ENCODE measurements at places on chromosomes 5 and 9.

- DNase-seq: no peak
These were observed 27.8 kb downstream of the PRLR start for GRCh38 chr5:35202319-35203111.

DNA sequence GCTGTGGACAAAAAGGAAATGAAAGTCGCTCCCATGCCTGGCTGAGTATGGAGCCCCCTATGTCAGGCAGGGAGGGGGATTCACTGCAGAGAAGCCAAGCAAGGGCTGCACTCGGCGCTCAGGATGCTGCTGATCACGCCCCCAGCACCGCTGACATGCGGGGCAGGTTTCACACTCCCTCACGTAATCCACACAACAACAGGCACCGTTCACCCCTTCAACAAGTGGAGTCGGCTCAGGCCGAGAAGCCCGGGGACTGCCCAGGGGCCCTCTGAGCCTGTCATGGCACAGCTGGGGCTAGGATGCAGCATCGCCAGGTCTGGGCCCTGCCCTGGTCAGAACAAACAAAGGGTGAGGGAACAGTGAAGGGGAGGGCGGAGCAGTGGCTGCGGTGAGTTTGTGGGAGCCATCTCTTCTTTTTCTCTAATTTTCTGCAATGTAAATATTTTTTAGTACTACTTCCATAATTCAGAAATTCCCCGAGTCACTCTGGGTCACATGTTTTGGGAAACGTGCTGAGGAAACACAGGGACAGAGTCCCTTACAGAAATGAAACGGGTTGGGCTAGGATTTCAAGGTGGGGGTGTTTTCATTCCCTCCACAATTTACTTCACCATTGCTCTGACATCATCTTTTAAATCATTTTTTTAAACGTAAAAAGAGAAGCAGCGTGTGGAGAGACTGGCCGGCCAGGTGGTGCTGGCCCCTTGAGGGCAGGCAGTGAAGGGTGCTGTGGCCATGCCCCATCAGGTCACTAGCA is 49.8 kb downstream of the PRRT1B start:
- DNase-seq: no peak

- DNase-seq: no peak
These were observed 53.6 kb downstream of the S1PR3 start for GRCh38 chr9:89044881-89045280.

- DNase-seq: no peak
These were observed 74.9 kb downstream of the FANCC start for GRCh38 chr9:95242613-95243012.

DNA sequence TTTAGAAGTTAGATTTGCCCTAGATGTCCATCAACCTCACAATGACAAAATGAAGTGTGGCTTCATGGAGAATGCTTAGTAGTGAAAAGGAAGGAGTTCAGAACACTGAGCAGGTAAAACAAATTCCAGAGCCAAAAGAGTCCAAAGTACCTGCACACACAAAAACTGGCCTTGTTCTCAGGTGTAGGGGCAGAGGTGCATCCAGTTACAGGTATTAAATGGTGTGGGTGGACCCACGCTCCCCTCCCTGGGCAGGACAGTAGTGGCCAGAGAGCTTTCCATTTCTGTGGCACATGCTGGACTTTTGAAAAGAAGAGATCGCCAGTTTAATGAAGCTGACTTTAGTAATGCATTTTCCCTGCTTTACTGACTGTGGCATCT is 47.2 kb downstream of the SECISBP2 start:
- no peak for DNase-seq

DNA sequence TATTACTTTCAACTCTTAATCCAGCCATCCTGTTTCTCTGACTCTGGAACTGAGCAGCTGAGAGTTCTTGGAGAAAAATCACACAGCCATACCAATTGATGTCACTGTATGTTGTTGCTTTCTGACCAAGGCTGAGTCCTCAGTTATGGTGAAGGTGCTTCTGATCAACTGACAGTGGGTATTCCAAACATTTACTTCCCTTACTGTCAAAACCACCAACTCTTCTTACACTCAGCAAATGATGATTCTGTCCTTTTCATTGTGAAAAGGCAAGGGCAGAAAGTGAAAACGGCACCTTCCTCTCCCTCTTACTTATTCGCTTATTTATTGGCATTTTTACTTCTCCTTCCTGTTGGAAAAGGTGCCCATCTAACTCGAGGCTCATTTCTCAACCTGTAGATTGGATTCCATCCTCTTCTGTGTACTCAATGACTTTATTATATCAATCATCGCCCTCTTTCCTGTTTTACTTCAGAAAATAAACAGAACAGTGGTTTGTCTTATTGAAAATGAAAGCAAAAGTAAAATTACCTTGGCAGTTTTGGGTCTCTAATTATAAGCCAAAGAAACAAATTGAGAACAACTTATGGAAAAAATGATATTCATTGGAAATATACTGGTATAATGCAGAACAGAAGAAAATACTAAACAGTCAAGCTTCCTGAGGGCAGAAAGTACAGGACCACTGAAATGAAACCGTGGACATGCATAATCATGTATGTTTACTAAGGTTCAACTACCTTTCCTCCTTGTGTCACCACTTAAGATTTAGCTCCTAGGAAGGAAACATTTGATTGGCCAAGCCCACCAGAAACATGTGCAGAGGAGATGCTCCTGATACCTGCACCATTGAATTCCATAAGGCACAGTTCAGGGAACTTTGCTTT is 104.5 kb upstream of the CHD1 start:
- DNase-seq: no peak

DNA sequence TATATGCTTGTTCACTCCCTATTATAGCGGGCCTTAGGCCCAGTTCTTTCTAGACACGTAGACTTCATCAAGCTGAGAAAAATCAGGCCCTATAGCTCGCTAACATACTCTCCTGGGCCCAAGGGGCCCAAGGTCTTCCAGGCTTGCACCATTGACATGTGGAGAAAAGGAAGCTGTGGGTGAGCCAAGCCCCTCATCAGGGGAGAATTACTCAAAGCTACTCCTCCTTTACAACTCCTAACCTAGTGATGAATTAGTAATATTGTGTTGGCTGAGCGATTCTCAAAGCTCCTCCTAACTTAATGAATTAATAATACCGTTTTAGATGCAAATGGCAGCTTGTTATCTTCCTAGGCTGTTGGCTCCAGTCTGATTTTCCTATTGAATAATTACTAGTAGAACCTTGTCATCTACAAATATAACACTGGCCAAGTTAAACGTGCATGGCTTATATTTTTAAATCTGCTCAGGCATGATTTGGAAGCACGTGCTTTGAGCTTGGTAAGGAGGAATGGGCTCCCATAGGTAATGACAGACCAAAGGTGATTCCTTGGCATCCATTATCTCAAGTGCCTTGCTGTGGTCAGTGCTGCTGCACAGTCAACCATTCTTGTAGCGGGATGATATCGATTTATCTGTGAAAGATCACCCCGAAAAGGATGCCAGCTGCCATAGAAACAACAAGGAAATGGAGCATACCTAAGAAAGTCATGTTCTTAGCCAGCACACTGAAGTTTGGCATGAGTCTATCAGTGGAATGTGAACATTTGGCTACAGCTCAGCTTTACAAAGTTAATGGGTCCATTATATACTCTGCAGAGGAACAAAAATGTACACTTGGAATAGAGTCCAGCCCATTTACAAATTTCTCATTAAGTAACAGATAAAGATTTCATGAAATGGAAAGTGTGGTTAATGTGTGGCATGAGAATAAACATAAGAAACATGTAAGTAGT is 23.8 kb downstream of the LVRN start:
- DNase-seq: no peak

GRCh38 chr9:29945012-29945411 is 2371.7 kb upstream of the C9orf72 start:
- DNase-seq: no peak

DNA sequence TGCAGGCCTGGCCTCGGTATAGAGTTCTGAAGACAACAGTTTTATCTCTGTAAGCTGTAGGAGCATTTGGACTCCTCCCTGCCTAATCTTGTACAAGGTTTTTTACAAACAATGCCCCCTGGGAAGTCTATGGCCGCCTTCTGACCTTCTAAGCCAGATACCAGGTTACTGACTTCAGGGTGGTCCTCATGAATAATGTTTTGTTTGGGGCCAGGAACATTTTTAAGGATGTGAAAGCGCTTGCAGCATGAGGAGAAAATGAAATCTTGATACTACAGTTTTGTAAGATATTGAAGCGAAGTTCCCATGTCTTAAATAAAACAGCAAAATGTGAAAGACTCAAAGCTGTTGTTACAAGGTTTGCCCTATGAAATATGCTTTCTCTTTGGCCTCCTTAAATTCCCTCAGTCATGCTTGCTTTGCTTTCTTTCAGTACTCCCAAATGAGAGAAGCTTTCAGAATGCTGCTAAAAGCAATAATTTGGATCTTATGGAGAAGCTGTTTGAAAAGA is 5.2 kb downstream of the ANKDD1B start:
- no peak for DNase-seq

- no peak for DNase-seq
These were observed 30.5 kb upstream of the DAB2IP start for GRCh38 chr9:121620777-121621449.

DNA sequence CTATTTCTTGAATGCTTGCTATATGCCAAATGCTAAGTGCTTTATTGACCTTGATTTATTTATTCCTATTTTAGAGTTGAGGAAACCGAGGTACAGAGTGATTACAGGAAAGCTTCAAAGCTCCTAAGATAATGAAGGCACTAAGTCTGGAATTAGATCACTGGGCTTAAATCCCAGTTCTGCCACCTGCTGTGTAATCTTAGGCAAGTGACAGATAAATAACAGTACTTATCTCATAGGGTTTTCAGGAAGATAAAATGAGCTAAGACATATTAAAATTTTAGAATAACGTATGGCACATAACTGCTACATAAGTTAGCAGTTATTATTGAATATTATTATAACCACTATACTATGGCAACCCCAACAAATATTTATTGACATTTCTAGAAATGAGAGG is 843.8 kb downstream of the DTWD2 start:
- no peak for DNase-seq

GRCh38 chr5:173801006-173801405 is 87.1 kb upstream of the CPEB4 start:
- no peak for DNase-seq

- DNase-seq: no peak
These were observed 127.1 kb downstream of the DPYSL3 start for GRCh38 chr5:147382776-147383175.

DNA sequence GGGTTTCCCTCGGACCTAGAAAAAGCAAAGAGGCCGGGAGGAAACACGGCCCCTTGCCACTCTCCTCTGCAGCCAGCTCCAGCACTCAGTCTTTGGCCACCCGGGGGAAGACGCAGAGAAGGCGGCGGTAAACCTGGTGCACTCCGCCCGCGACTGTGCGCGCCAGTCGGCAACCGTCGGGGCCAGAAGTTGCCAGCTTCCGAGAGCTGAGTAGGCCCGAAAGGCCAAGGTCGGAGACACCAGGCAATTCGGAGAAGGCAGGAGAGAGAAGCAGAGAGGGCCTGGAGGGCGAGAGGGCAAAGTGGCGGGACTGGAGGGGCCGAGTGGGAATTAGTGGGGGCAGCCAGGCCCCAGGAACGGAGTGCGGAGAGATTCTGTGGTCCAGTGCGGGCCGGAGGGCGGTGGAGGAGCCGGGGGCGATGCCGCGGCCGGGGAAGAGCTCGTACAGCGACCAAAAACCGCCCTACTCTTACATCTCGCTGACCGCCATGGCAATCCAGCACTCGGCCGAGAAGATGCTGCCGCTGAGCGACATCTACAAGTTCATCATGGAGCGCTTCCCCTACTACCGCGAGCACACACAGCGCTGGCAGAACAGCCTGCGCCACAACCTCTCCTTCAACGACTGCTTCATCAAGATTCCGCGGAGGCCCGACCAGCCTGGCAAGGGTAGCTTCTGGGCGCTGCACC is at the start of gene FOXB2:
FOXB2 (plus strand) TSS at position 420 of the 690 bp plus-strand sequence; CDS start at position 420, 0 bp downstream.
- no peak for DNase-seq

DNA sequence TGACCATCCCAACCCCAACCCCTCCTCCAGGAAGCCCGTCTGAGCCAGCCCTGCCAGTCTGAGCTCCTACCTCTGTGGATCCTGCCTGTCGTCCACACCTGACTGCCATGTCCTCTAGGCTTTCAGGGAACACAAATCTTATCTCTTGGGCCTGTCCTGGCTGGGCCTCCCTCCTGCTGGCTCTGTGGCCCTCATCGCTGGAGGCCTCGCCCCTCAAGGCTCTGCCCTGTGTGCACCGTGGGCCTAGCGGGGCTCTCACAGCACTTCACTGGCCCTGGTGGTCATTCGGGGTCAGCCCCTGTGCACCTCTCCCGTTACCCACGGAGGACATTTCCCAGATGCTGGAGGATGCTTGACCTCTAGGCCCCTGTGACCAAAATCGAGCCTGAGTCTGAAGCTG is 133.3 kb downstream of the RXRA start:
- no peak for DNase-seq

DNA sequence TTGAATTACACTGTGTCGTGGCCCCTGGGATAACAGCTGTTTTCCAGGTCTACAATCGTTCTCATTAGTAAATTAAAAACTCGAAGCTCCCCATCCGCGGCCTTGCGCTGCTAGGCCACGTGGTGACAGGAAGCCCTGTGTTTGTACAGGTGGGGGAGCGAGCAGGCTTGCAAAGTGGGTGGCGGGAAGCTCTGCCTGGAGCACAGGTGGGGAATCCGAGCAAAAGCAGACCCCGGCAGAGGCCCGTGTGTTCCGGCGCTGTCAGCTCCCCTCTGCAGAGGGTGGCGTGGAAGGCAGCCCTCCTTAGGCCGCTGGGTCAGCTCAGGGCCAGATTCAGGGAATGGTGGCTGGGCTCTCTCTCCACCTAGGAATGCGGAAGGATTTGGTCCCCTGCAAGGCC is 59.5 kb upstream of the ERCC6L2 start:
- no peak for DNase-seq

GRCh38 chr9:121744002-121744686 is 92.7 kb downstream of the DAB2IP start:
- no peak for DNase-seq

GRCh38 chr9:92962846-92963245 is 15.5 kb downstream of the FGD3 start:
- DNase-seq: no peak
